ENCODE measurements at places on chromosomes 3 and 15.

DNA sequence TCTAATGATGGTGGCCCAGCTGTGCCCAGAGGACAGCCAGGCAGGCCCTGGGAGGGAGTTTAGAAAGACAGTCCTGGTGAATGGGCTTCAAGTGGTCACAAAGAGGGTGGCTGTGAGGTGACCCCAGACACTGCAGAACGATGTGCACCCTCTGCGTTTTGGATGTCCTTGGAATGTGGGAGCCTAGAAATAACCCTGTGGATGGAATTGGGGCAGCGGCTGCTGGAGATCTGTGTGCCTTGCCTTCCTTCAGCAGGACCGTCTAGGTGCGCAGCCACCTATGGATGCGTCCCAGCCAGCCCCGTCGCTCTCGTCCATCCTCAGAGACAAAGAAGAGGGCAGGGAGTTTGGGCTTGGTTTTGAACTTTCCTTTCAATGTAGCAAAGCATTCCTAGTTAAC lies 46.5 kb downstream of the KLHL25 start:
- DNase-seq = no peak

DNA sequence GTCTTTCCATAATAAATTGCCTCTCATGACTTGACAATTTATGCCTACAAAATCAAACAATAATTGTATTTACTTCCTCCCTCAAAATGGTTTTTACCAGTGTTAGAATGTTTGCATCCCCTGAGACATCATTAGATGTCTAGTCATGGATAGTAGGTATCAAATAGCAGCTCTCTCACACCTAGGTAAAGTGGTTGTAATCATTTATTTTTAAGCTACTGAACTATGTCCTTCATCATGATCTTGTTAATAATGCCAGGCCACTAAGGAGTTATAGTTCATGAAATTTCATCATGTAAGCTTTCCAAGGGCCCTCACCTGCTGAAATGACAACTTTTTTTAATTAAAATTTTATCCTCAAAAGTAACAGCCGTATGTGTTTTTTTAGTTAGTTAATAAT lies 134.1 kb downstream of the ARPP21 start:
- DNase-seq = no peak

- no peak for DNase-seq
Measured at GRCh38 chr3:104291878-104292277, 1074.8 kb upstream of the ALCAM start.

GRCh38 chr3:59212128-59212779 lies 162.4 kb upstream of the CFAP20DC start:
- no peak for DNase-seq

- DNase-seq = no peak
Measured at GRCh38 chr3:94875149-94875548, 812.3 kb downstream of the NSUN3 start.

GRCh38 chr3:159853506-159853864 lies 135.2 kb upstream of the IL12A start:
- no peak for DNase-seq

- peak; percentile 89 for DNase-seq
Measured at GRCh38 chr15:65818927-65819562, 27.0 kb upstream of the DENND4A start.

- DNase-seq = no peak
Measured at GRCh38 chr3:124942613-124943012, 8.1 kb upstream of the MUC13 start.

DNA sequence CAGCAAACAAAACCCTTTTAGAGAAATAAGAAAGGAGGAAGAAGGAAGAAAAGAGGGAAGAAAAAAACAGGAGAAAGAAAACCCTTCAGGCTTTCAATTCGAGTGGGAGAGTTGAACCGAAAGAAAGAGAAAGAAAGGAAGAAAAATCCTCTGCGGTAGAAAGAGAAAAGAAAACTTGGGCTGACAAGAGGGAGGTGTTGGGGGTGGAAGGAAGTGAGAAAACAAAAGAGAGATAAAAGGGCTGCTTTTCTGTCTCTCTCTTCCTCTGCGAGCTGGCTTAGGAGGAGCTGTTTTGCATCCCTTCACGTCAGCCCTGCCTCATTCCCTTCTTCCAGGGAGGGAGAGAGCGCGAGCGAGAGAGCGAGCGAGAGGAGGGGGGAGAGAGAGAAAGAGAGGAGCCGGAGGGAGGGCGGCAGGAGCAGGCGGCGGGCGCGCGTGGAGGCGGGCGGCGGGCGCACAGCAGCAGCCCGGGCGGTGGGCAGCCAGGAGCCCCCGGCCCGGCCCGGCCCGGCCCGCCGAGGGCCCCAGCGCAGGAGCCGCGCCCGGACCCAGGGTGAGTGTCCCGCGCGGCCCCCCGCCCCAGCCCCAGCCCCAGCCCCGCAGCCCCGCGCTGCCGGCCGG lies at the start of gene ZNF710:
TSS of gene ZNF710 (plus strand) at position 263 of the 621 bp plus-strand sequence. CDS start 65,814 bp downstream, outside the sequence.
- no peak for DNase-seq

GRCh38 chr3:53361852-53362251 lies 14.5 kb upstream of the DCP1A start:
- DNase-seq = no peak
